Kidney capillary endothelial cell (primary cell): ENCODE measurements at places on chromosomes 1 and 21.

DNA sequence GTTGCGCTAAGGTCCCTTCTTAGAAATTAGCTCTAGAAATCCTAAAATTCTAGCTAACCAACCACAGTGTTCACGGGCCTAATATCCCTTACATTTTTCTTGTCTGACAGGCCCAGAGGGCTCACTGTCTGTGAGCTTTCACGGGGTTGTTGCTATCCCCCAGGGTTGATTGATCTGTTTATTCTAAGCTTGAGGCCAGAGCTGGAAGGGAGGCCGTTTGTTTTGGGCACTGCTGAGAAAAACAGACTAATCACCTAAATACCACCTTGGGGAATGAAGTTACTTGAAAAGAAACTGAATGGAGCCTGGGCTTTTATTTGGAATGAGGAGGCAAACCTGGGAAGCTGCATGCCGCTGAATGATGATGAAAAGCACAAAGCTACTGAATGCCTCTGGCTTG, 162.4 kb downstream of the KIF26B start:
- no peak for DNase-seq

DNA sequence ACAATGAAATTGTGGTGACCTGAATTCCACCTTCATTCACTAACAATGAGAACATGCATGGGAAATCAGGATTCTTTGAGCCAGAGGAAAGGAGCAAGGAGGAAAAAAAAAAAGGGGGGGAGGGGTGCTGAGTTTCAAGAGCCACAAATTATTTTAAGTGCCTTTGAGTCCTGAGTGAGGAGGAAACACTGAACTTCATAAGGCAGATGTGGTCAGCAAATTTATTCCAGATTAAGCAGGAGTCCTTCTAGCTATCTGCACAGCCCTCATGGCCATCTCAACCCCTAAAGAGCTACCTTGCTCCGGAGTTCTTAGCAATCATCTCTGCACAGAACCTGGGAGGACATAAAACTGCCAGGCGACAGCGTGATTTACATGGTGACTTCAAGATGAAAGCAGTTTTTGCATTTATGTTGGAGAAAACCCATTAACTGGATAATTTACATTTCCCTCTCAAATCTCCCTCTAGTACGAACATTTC, 21.7 kb downstream of the ASTN1 start:
- no peak for DNase-seq

- peak; percentile 78 for DNase-seq
These were observed 14.0 kb downstream of the HSF2BP start for GRCh38 chr21:43645136-43645891.

DNA sequence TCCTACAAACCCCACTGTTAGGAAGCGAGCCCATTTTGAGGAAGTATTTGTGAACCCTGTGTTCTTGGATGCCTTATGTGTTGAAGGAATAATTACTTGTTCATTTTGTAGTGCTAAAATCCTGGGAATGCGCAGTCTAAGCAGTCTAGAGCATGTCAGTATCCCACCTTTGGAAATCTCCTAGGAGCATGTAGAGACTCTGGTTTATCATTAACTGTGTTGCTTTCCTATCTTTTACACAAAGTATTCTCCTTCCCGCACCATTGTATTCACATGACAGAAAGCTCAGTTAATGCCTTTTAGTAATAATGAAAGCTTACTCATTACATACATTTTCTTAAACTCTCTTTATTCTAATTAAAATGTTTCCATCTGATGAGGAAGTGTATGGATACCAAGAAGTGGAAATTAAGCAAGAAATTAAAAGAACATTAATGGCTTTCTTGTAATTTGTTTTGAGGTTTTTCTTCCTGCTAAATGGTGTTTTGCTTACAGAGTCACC, 99.4 kb downstream of the CAMTA1 start:
- DNase-seq: no peak

GRCh38 chr1:208251911-208252835, 8.0 kb upstream of the PLXNA2 start:
- no peak for DNase-seq

DNA sequence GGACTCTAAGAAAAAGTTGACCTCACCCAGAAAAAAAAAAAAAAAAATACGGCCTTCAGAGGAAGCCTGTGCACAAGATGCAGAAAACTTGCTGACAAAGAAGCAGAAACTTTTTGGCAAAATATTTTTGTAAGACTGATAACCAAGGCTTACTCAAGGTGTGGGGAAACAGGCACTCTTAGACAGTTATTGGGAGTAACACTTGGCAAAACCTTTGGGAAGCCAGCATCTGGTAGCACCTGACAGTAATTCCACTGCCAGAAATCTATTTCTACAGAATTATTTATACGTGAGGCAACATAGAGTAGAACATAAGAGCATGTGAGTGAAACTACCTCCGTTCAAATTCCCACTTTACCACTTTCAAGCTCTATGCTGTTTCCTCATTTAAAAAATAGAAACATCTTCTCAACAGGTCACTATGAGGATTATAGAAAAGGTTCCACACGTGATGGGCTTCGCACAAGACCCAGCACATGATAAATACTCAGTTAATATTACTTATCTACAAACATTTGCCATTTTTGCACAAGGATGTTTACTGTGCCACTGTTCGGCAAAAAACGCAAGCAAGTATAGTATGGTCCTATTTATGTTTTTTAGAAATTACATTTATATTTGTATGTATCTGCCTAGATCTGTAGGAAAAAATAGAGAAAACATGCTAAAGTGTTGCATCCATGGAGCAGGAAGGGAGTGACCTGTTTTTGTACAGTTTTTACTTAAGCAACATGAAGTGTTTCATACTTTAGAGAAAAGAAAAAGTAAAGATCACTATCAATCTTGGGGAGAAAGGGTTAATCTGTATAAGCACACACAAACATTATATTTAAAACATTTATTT, 22.2 kb downstream of the MRPL39 start:
- no peak for DNase-seq

DNA sequence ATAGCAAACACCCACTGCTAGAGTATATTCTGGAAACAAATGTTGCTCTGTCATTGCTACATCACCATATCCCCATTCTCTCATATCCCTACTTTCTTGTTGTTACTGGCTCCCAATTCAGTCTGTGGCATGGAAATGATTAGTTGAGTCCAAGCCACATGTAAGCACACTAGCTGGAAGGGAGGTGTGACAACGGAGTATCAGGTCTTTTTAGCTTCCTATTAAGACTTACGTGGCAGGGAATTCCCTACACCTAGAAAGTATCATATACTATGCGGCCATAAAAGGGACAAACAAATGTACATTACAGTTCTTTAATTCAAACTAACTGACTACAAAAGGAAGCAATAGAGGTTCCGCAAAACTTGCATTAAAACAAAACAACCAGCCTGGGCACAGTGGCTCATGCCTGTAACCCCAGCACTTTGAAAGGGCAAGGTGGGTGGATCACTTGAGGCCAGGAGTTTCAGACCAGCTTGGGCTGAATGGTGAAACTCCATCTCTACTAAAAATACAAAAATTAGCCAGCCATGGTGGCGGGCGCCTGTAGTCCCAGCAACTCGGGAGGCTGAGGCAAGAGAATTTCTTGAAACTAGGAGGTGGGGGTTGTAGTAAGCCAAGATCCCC, 48.6 kb downstream of the INTS7 start:
- DNase-seq: no peak

DNA sequence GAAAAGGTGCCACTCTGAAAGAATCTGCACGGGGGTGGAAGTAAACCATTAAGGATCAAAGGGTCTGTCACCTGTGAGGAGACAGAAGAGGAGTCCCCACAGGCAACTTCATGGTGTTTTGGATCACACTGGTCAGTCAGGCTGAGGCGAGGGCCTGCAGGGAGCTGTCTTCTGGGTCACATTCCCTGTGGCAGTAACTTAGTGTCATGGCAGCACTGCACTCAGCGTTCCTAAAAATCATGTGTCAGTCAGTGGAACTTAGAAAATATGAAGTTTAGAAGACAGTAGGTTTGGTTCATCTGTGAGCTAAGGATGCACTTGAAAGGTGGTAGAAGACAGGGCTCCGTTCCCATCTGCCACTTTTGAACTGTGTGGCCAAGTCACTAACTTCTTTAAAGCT, 43.5 kb upstream of the CD101 start:
- DNase-seq: no peak

DNA sequence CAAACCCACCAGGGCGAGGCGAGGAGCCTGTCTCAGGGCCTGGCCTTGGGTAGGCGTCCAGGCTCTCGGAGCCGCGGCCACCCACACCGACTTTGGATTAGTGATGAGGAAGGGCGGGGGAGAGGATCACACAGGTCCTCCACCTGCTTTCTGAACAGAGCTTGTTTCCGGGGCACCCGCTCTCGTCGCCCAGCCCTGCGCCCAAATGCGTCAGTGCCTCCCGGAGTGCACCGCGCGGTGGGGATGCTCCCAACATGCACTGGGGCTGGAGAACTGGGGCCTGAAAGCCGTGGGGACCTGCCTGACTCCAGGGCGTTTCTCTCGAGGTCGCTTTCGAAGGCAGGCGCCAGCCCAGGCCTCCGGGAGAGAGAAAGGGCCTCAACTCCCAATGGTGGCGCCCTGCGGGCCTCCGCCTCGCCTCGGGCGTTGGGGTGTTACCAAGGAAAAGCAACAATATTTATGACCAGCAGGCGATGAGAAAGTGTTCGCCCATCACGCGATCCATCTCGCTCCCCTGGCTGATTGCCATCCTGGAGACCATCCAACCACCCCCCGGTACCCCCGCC, 8.9 kb upstream of the LHX8 start:
- DNase-seq: no peak

DNA sequence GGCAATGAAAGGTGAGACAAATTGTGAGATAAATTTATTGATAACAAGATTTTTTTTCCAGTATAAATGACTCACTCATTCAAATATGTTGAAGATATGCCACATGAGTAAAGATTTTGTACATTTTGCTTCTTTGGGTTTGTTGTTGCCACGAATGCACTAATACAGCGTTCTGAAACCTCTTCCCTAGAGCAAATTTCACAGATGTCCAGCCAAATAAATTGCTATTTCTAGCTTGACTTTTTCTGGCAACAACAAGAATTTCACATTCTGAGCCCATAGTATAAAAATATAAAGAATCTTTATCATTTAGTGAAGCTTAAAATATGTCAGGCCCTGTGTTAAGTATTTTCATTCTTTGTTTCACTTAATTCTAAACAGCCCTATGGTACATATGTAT, 114.5 kb upstream of the COL24A1 start:
- DNase-seq: no peak

GRCh38 chr1:183363972-183364371, 54.2 kb downstream of the NMNAT2 start:
- DNase-seq: no peak

GRCh38 chr1:66282343-66282852, 251.6 kb upstream of the SGIP1 start:
- DNase-seq: no peak

DNA sequence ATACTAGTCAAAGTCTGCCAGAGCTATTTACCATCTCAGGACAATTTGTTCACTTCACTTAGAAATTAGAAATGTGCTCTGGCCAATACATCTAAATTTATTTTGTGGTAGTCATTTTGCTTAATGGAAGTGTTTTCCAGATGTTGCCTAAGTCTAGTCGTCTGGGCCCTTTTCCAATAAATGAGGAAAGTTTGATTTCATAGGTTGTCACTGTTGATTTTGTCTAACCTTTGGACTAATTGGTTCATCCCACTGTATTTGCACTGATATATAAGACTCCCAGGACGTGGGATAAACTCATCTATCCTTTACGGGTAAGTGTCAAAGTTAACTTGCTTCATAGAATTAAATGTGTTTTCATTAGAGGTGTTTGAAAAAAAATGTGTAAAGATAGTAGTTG, 79.1 kb downstream of the TPR start:
- DNase-seq: no peak

DNA sequence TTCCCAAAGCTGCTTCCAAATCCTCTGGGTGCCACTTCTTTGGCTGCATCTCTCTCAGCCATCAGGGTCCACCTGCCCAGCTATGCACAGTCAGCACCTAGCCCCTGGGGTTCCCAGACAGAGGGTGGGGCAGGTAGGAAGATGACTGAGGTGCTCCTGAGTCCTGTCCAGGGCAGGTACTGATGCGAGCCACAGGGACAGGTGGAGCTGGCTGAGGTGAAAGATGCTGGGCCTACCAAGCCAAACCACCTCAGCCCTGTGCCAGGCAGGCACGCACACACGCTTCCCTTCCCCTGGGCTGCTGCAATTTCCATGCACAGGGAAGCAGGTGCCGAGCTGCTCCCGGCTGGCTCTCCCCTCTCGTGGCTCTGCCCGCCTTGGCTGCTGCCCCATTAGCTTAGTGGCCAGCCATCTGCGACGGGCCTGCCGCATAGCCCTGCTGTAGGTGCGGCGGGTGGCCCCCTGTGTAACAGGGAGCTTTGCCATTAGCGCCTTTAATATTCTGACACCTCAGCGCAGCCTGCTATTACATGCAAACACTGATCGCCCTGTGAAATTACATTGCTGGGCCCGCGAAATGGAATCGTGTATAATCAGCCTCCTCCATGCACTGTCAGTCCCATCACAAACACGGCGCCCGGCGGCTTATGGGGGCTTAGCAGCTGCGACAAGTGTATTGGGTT, 38.9 kb downstream of the DMAP1 start:
- DNase-seq: no peak

DNA sequence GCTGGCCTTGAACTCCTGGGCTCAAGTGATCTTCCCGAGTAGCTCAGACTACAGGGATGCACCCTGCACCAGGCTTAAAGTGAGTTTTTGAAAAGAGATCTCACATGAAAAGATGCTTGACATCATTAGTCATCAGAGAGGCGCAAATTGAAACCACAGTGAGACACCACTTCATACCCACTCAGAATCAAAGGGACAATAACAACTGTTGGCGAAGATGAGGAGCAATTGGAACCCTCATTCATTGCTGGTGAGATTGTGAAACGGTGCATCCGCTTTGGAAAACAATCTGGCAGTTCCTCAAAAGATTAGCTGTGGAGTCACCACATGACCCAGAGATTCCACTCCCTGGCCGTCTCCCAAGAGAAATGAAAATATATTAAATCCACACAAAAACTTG, 122.3 kb downstream of the PGBD5 start:
- no peak for DNase-seq

- no peak for DNase-seq
These were observed 4.1 kb downstream of the NTRK1 start for GRCh38 chr1:156864796-156865195.

GRCh38 chr1:8822373-8823294, 5.2 kb upstream of the RERE start:
- peak; percentile 85 for DNase-seq

DNA sequence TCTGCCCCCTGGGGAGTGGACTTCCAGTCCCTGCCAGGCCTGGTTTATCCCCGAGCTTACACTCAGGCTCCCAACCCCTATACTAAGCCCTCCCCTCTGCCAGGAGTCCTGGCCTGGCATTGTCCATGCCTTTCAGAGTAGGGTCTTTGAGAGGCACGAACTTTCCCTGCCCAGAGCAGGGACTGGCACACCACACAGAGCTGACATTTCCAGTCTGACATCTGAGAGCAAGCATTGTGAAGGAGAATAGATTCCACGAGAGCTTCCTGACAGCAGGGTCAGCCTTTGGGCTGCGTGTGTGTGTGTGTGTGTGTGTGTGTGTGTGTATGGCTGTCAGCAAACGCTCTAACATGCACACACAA, 59.5 kb upstream of the LAPTM5 start:
- no peak for DNase-seq

- no peak for DNase-seq
These were observed 175.9 kb downstream of the PAPPA2 start for GRCh38 chr1:176638713-176639526.

GRCh38 chr1:112618114-112618720, 724 bp downstream of the ST7L start:
- peak; percentile 61 for DNase-seq

- DNase-seq: no peak
These were observed 161.7 kb downstream of the FASLG start for GRCh38 chr1:172820475-172821158.
